RWPE2 (cell line): ENCODE measurements at places on chromosomes 6 and 20.

DNA sequence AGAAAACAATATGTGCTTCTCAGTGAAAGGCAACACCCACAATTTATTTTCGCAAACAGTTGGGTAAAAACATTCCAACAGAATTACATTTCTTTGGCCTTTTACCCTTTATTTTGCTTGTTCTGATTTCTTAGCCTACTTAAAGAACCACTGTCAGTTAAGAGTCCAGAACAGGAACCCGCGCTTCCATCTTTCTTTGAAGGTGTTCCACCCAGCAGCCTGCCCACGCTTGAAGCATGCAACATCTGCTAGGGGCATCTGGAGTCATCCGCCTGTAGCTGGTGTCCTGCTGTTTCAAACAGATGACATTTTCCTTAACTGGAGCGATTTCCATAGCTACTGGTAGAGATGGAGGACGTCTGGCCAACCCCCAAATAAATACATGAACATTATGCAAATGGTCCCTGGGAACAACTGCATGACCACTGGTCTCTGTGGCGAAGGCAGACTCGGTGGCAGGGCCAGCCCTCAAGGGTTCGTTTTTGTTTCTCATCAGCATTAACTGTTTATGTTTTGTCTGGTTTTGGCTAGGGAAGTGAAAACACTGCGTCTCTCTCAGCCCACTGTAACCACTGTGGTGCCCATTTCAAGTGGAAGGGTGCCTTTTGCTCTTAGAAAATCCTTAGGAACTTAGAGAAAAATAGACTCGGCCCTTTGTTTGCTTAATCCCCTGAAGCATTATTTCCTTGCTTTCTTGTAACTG lies 51.6 kb downstream of the LAMA4 start:
- DNase-seq, result no peak

GRCh38 chr6:89562093-89562973 lies 76.2 kb downstream of the LYRM2 start:
- DNase-seq, result no peak

DNA sequence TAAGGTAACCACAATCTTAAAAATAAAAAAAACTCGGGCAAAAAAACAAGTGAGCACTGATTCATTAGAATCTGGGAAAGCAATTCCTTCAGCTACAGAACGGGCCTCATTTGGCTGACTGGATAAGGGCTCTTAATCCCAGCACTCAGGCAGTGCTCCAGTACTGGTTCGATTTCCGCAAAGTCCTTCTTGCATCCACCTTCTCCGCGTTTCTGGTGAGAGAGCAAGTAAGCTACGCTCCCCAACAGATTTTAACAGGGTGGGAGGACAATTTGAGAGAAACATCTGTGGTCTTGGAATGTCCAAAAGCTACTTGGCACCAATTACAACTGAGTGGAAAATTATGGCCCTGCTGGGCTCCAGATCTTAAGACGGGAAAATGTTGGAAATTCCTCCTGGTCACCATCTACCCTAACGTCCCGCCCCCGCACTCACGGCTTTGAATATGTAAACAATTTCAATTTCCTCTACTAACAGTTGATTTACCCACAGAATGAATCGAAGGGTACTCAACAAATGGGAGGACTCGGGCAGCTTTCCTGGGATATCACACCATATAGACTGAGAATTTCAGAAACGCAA lies 18.1 kb upstream of the ZSCAN9 start:
- no peak for DNase-seq

DNA sequence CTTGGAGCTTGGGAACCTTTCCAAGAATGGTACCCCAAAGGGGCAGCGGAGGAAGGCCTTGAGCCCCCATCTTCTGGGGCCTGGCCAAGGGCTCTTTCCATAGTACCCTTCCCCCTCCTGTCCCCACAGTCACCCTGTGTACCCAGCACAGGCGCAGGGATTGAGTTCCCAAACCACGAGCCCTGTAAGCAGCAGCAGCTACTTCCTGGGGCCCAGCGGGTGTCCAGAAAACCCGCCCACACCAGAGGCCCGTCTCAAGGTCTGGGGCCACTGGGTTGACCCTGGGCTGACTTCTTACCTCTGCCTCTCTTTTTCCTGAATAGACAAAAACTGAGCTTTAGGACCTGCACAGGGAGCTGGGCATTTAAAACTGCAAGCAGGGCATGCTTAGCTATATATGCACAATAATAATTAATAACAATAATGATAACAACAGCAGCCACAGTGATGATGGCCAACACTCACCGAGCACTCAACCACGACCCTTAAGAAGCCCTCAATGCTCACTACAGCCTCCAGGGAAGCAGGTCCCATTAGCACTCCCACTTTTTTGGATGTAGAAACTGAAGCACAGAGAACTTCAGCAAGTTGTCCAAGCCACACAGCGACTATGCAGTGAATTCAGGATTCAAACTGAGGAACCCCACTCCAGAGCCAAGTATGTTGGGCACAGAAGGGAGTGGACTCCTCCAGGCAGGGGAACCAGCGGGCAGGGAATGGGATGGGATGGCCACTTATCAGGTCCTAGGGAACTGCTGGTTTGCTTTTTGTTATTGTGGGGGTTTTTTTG lies 14.5 kb downstream of the NOL4L start:
- DNase-seq, result no peak

- no peak for DNase-seq
These were observed 56.1 kb upstream of the B3GAT2 start for GRCh38 chr6:71012866-71013469.

GRCh38 chr6:39577446-39578165 lies 147.6 kb downstream of the KIF6 start:
- DNase-seq, result no peak

DNA sequence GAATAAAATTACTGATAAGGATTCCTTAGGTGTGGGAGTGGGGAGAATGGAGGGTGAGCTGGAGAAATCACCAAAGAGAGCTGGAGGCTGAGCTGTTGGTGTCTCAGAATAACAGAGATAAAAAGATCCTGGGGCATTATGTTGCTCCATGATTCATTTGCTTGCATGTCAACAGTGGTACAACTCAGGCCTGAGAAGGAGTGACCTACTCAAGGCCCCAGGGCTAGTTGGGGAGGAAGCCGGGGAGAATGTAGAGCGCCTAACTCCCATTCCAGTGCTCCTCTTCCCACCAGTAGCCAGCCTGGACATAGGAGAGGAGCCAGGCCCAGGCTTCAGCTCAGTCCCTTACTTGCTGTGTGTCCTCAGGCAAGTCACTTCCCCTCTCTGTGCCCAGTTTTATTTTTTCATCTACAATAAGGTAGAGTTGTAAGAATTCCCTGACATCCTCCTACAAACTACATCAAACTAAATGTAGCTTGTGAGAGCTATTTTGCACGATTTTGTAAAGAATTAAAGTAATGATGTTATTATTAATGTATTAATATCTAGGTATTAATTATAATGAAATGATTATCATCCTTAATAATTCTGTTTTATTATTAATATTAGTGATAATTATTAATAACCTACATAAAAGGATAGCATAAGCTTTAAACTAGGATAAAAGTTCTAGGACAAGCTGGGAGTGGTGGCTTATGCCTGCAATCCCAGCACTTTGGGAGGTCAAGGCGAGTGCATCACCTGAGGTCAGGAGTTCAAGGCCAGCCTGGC lies 250.9 kb upstream of the SULF2 start:
- DNase-seq, result no peak

- no peak for DNase-seq
These were observed 322.2 kb downstream of the ESR1 start for GRCh38 chr6:152129691-152130151.

DNA sequence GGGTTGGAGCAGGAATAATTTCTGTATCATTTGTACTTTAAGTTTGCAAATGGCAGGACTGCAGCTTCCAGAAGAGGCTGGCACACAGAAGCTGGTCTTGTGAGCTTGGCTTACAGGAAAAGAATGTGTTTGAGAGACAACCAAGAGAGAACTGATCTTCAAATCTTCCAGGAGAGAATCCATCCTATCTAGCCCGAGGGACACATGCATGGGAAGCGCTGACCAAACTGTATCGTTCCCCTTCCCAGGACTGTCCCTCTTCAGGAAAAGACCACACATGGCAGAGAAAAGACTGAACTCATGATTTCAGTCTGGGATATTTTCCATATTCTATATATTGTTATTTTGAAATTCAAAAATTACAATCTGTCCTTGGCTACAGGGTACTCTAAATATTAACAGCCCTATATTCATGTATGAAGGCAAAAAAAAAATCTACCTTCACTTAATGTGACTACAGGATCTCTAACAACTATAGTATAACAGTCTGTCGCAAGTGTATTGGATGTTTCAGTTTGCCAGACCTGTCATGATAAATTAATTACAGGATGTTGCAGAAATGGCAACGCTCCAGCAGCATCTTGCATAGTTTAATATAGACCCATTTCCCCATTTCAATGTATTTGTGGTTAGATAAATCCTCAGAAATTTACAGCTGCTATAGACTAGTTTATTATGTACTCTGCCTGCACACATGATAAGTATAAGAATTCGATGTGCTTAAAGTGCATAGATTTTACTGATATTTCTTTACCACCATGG lies 99.4 kb downstream of the MYB start:
- DNase-seq, result no peak

DNA sequence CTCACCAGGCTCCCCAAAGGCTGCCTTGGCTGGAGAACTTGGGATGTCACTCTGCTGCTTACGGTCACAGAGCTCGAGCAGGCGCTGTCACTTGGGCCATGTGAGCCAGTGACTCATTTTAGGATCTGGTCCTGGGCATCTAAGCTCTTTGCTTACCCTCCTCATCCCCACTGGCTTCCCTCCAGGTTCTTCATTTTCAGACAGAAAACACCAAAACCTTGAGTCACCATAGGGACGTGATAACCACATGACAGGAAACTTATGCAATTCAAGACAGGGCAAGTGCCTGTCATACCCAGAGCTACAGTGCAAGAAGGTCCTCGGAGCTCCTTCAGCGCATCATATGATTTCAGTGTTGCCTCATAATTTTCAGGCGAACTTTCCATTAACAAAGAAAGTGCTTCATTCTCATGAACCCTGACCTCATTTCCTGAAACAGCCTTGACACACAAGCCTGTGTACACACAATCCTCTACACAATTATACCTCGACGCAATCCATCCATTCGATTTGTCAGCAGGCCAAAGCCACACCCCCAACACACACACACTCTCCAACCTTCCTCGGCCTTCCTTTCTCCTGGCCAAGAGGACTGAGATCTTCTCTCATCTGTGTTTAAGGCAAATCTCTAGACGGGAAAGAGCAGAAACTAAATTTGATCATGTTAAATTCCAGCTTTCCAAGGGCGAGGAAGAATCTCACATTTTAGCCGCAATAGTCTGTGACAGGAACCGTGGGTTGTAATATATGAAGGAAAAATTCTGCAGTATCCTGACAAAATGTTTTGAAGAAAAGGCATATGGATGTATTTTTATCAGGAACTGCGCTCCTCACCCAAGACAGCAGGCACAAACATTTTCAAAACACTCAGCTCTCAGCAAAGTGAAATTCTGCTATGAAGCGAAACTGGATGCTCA lies 25.3 kb downstream of the TBC1D7 start:
- peak; percentile 79 for DNase-seq

GRCh38 chr20:16621435-16622141 lies 48.3 kb upstream of the KIF16B start:
- DNase-seq, result no peak

- peak; percentile 81 for DNase-seq
These were observed 25.4 kb upstream of the BHLHE23 start for GRCh38 chr20:63032026-63032800.

- no peak for DNase-seq
These were observed 23.3 kb downstream of the RNF144B start for GRCh38 chr6:18410412-18410811.

DNA sequence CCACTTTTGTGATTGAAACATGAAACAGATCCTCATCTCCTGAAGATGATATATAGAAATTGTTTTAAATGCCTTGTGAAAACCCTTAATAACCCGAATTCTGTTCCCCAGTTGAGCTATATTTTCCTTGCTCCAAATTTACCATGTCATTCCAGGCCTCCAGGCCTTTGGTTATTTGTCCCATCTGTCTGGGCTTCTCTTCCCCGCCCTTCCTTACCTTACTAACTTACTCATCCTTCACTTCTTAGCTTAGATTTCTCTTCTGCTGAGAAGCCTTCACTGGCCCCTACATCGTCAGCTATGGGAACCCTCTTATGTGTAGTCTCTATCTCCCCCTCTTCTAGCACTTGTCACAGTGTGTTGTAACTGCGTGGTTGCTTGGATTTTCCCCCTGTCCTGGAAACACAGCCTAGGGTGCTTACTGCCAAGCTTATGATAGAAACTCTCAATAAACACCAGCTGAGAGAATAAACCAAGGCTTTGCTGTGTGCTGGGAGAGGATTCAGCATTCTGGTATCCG lies 68.6 kb downstream of the SGK1 start:
- no peak for DNase-seq

DNA sequence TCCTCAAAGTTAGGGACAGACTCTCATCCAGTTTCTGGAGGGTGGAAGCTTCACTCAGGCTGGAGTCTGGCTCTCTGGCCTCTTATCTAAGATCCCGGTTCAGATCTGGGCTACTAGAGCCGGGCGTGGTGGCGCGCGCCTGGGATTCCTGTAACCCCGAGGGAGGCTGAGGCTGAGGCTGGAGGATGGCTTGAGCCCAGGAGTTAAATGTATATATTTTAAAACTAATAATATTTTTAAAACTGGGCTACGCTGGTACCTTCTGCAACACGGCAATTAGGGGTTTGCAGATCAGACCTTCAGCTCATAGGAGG lies 710 bp upstream of the ZNF343 start:
- DNase-seq, result no peak

DNA sequence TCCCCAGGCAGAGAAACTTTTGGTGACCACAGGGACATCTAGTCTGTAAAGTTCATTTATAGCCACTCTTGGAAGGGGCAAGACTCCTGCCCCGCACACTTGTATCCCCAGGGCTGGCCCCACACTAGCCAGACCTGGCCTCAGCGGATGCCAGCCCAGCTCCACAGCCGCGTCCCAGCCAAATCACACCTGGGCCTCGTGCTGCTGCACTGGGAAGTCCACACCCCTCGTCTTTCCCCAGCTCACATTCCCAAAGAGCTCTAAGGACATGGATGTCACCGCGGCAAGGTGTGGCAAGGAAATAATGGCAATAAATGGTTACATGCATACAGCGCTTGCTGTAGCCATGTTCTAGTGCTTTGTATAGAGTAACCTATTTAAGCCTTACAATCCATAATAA lies 8.6 kb downstream of the IP6K3 start:
- DNase-seq, result no peak

- no peak for DNase-seq
These were observed 8.3 kb downstream of the ELOVL2 start for GRCh38 chr6:11035616-11036350.

DNA sequence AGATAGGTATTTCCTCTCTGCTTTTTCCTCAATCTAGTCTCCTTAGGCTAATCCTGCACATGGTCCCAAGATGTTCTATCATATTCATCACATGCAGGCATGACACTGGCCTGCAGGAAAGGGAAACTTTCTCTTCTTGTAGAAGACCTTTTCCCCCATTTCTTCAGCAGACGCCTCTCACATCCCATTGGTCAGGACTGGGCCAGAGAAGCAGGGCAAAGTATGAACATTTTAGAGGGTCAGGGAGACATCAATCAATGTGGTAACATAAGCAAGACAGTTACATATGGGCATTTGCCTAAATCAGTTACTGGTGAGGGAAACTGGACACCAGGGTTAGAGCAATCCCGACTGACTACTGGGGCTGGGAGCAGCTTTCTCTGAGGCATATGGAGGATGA lies 90.1 kb downstream of the CRYBG1 start:
- DNase-seq, result no peak
